Activated T-cell treated with anti-CD3 and anti-CD28 coated beads, Interleukin-2, amount 50 U/mL, for 4 hours (primary cell): ENCODE measurements at places on chromosomes 16 and 17.

DNA sequence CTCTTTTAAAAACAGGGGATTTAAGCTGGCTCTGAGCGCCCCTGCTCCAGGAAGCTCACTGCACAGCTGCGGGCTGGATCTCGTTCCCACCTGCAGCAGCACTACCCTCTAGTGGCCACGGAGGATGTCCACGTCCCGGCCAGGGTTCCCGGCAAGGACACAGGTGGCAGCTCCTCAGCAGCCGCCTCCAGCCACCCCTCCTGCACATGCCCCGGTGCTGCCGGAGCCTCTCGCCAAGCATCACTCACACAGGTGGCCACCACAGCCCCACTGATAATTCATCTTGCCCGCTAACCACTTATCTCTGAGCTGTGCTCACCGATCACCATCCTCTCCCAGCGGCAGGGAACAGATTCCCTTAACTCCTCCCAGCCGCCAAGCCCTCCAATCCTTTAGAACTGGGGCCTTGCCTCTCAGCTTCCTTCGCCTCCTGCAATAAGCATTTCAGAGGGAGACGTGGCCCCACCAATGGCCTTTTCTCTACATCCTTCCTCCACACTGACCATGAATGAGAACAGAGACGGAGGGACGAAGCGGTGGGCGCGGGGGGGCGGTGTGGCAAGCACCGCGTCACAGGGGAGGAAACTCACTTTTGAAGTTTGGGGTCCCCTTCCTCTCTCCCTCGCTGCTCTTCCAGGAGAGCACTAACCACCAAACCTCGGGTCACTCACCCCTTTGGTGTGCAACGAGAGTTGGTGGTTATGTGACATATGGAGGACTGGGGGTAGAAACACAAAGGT is 222.1 kb downstream of the RBFOX3 start:
- DNase-seq: no peak

GRCh38 chr17:71917715-71918114 is 203.1 kb upstream of the SOX9 start:
- no peak for DNase-seq

DNA sequence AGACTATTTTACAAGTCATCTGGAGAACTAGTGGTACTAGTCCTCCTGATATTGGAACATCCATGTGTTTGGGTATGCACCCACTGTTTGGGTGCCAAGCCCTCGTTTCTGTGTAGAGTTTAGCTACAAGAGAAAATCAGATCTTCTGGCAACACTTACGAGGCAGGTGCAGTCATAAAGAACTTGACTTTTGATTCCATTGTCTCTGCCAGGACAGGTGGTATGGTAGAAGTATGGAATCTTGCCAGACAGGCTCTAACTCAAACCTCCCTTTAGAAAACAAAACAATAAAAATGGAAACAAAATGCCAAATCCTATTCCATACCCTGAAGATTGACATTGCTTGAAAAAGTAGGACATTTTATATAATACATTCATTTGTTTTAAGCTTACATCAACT is 16.0 kb downstream of the RNF43 start:
- DNase-seq: no peak

DNA sequence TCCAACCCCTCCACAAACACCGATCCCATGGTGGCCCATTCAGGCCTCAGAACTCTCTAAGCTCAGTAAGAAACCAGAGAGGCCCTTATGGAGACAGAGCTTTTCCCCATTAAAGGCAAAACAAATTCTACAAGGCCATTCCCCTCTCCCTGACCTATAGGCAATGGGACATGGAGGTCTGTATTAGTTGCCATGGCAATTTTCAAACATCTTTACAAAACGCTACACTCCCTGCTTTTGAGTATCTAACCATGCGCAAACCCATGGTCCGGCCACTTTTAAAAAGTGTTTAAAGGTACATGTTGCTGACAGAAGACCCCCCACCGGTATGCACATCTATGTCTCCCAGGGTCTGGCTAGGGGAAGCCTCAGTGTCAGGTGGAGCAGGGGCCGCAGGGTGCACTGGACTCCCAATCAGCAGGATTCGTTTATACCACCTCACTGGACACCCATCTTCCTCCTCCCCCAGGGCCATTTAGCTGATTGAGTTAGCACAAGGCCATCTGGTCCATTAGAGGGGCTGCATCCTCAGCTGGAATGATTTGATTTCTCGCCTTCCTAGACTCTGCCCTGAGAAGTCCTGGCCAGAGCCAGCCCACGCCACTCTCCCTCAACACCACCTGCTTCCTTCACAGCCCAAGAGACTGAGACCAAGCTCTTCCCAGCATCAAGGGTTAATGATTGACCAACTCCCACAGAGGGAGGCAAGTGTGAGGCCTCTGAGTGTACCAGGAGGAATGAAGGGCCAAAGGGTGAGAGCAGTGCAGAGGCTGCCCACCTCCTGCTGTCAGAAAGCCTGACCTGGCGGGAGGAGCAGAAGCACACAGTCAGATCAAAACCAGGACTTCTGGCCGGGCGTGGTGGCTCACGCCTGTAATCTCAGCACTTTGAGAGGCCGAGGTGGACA is 10.9 kb downstream of the ACLY start:
- DNase-seq: no peak

DNA sequence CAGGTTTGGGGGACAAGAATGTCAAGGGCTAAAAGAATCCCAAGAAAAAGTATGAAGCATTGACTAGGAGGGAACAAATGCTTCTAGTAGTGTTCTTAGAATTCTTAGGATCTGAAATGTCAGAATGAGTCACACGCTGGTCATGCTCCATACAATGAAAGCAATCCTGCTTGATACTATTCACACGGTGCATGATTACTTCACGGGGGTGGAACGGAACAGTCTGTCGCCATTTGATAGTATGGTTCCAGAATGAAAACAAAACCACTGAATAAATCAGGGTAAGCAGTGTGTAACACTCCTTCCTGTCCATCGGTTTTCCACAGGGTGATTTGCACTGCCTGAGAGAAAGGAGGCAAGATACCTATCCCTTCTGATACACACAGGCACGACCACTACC is 22.9 kb upstream of the YWHAE start:
- peak; percentile 7 for DNase-seq

DNA sequence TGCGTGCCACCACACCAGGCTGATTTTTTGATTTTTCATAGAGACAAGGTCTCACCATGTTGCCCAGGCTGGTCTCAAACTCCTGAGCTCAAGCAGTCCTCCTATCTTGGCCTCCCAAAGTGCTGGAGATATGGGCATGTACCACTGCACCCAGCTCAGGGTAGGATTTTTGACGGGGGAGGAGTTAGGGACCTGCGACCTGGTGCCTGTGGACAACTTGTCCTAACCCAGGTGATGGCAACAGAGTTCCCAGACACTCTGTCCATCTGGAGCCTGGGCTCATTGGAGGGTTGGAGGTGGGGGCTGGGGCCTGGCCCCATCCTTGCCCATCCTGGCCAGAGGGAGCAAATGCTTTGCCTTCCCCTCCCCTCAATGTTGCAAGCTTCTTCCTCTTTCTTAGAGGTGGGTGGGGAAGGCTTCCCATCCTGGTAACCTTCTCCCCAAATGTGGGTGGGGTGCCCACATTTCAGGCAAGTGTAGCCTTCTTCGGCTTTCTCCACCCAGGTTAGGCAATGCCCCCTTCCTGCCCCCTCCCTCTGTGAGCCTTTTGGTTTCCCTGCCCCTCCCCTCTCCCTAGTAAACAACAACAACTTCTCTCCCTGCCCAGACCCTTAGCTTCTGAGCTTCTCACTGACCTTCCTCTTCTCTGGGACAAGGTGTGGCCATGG is 24.9 kb downstream of the RARA start:
- no peak for DNase-seq

- no peak for DNase-seq
Observed at GRCh38 chr17:68733241-68734176, 132.3 kb upstream of the FAM20A start.

GRCh38 chr17:10117581-10118001 is 80.8 kb downstream of the GAS7 start:
- DNase-seq: no peak

DNA sequence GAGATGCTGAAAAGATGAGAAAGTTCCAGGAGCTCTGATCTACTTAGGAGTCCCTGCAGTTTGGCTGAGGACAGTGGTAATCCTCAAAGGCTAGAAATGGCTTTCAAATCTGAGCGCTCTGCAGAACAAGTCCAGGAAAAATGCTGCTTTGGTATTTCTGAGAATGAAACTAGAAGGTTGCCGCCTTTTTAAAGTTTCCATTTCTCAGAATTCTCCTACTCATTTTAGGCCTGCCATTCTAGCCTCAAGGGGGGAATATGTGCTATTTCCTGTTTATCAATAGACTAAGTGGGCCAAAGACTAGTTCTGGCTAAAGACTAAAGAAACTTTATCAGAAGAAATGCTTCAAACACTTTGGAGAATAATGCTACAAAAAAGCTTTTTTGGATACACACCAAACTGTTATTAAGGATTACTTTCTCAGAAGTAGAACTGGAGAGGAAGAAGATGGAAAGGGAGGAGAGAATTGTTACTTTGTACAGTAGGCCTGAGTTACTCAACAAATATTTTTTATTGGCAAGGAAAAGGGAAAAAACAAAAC is at the start of gene SLFN12L:
Gene SLFN12L, minus strand, starts transcription at position 78 of the 541 bp plus-strand sequence. CDS start 15,314 bp downstream, outside the sequence.
- DNase-seq: no peak

GRCh38 chr16:52439171-52439701 is 107.7 kb downstream of the TOX3 start:
- no peak for DNase-seq

DNA sequence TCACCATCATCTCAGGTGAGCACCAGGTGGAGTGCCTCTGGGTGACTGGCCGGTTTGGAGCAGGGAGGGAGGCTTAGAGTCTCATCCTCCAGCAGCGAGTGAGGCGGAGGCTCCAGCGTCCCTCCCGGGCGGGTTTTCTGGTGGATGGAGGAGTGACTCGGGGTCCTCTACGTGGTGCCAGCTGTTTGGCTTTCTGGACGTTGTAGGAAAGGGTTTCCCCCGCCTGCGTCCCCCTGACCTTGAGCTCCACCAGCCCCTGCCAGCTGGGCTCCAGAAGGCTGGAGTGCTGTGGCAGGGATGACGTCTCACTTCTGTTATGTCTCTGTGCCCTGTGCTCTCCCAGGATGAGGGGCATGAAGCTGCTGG is 522 bp downstream of the DNASE1 start:
- DNase-seq: no peak

GRCh38 chr17:62804822-62805221 is 3.3 kb downstream of the MARCHF10 start:
- DNase-seq: no peak

DNA sequence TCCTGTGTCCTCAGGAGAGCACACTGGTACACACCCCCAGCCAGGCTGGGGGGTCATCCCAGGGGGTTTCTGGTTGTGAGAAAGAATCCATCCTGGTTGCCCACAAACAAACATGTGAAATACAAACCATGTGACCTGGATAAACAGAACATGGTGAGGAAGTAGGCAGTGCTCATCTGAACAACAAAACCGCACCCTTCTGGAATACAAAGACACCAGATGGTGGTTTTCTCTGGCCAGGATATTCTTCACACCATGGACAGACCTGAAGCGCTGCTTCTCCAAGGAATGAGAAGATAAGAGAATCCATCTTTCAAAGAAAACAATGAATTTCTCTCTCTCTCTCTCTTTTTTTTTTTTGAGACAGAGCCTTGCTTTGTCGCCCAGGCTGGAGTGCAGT is 302.3 kb downstream of the SLC39A11 start:
- DNase-seq: no peak

DNA sequence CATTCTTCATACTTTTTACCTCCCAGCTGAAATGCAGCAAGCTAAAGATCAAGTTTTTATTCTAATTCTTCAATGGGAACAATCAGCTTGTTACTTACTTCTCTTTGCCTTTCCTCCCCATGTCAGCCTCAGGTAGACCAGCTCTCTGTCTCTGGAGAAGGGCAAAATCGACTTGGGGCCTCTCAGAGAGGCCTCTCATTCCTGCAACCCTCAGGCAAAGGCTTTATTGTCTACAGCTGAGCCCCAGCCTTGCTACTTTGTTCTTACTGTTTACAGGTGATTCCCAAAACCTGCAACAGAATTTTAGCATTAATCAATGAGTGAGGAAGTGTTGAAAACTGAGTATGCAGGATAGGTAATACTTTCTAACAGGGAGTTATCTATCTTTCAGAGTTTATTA is 148.6 kb downstream of the KIF2B start:
- DNase-seq: no peak

DNA sequence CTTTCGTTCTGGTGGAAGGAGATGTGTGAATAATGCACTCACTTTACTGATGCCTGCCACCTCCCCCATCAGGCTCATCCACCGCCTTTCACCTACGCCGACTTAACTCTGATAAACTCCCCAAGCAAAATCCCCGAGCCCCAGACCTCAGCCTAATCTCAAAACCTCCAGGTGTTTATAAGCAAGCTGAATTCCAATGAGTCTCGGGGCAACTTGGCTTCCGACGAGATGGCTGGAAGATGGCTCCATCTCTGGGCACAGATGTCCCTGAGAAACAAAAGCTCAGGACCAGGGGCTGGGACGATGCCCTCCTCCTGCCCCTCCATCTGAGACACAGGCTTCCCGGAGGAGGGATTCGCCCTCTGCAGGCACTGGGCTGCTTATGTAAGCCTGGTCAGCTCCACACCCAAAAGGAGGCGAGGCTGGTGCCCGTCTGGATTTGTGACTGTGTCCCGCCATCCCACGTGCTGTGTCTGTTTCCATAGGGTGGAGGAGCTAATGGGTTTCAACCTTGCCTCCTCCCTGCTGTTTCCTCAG is 386.4 kb upstream of the TNRC6C start:
- no peak for DNase-seq

DNA sequence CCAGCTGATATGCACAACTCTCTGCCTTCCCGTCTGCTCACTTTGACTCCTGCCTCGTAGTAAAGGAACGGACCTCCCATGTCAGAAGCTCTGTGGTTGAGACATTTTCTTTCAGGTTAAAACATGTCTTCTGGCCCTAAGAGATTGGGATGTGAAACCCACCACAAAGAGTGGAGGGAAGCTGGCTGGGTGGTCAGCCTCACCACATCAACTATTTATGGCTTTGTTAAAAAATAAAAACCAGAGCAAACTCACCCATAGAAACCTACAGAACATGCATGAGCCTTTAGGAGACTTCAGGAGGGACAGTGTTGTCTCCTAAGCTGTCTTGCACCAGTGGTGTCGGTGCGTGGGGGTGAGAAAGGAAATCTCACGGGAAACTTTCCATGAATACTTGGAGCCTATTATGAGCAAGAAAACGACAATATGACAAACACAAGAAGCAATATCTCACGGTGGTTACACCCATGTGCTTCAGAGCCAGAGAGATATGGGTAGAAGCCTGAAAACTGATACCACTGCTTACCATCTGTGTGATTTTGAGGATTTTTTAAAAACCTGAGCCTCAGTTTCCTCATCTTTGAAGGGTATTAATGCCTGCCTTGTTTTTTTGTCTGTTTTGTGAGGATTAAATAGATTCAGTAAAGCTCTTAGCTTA is 61.7 kb upstream of the XYLT1 start:
- no peak for DNase-seq

DNA sequence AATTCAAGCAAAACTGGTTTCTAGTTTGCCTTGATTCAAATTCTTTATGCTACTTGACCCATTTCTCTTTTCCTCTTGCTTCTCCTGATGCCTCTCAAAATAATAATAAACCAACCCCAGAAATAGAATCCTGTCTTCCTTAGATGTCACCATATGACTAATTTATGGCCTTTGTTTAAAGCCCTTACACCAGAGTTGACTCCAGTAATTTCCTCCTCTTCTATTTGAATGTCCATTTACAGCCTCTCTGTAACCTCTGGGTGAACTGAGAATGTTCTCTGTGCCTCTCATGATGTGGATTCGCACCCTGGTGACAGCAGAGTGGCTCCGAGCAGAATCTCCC is 31.5 kb downstream of the ZFHX3 start:
- DNase-seq: no peak
